ENCODE measurements at places on chromosomes 1 and 21. TPM values are rescaled to one million over a fixed set of nuclear protein-coding genes. Genes with fewer than 3 reads are reported as not detected.

- peaks cover 22% of the 10 kb centered on the region for H3K4me1 ChIP-seq
- no peaks in the 10 kb centered on the region for H3K27me3 ChIP-seq
- H3K36me3 ChIP-seq = peaks cover 7% of the 10 kb centered on the region
- no peak for DNase-seq
- H3K27ac ChIP-seq = no peak overlapping the region
These were observed 13.5 kb downstream of the DRAM2 start for GRCh38 chr1:111126354-111126753.

Gene ERVH48-1
- total RNA-seq = 0.25 TPM

DNA sequence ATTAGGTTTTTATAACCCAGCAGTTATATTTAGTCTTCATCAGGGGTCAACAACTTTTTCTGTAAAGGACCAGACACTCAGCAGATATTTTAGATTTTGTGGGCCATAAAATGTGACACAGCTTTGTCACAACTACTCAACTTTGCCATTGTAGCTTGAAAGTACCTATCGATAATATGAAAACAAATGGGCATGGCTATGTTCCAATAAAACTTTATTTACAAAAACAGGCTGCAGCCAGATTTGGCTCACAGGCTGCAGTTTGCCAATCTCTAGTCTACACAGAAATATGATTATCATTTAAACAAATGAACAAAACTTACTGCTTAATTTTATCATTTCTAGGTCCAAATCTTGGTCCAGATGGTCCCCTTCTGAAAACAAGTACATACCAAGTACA is 23.0 kb downstream of the VAMP4 start:
- no peak overlapping the region for H3K27ac ChIP-seq
- H3K36me3 ChIP-seq = peaks cover 13% of the 10 kb centered on the region
- DNase-seq = no peak

Gene ITPKB
- total RNA-seq = 58.0 TPM

Gene C4BPA
- not detected for total RNA-seq

Gene FCRL2
- total RNA-seq = not detected

DNA sequence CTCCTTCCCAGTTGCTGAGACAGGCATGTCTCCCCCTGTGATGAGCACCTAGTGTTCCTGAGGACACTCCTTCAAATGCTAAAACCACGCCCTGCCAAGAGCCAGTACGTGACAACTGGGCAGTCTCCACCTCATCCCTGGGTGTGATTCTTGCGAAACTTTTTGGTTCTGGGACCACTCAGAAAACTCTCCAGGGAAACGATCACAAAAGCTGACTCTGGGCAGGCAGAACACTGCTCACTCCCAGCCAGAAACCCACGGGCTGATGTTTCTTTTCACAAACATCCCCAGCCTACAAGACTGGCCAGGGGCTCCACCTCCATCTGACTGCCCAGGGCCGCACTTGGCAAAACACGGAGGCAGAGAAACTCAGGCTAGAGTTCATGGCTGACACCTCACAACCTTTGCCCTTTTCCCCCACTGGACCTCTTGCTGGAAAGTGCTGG is 24.4 kb downstream of the DHRS3 start:
- H3K4me3 ChIP-seq = peak overlapping the region; percentile 67
- H3K27ac ChIP-seq = no peak overlapping the region
- H3K27me3 ChIP-seq = no peaks in the 10 kb centered on the region
- no peak for DNase-seq

Gene FOXD3
- total RNA-seq = not detected

Gene GCSAML
- 0.16 TPM for total RNA-seq

GRCh38 chr1:223270155-223270554 is 93.8 kb downstream of the SUSD4 start:
- no peak overlapping the region for H3K4me3 ChIP-seq
- no peaks in the 10 kb centered on the region for H3K36me3 ChIP-seq
- no peak for DNase-seq
- H3K27me3 ChIP-seq = no peaks in the 10 kb centered on the region
- H3K4me1 ChIP-seq = peaks cover 12% of the 10 kb centered on the region

- no peaks in the 10 kb centered on the region for H3K27me3 ChIP-seq
- peaks cover 5% of the 10 kb centered on the region for H3K36me3 ChIP-seq
- H3K4me3 ChIP-seq = peak within 1 kb of the TSS; percentile 95
- peak within 1 kb of the TSS; percentile 93 for H3K27ac ChIP-seq
These were observed at the start of gene TRAF5 for GRCh38 chr1:211326528-211327345. Gene TRAF5 (plus strand): TSS chr1:211326833. CDS start chr1:211353240, 26,407 bp downstream.

- DNase-seq = no peak
- peaks cover 14% of the 10 kb centered on the region for H3K27me3 ChIP-seq
- H3K27ac ChIP-seq = no peak overlapping the region
These were observed 84.1 kb upstream of the VANGL1 start for GRCh38 chr1:115557715-115558114.

GRCh38 chr1:33435096-33435820 is 4.4 kb upstream of the PHC2 start:
- H3K27ac ChIP-seq = no peak overlapping the region
- H3K27me3 ChIP-seq = peaks cover 5% of the 10 kb centered on the region
- H3K36me3 ChIP-seq = no peaks in the 10 kb centered on the region
- peaks cover 14% of the 10 kb centered on the region for H3K4me1 ChIP-seq
- no peak for DNase-seq
- no peak overlapping the region for H3K4me3 ChIP-seq

DNA sequence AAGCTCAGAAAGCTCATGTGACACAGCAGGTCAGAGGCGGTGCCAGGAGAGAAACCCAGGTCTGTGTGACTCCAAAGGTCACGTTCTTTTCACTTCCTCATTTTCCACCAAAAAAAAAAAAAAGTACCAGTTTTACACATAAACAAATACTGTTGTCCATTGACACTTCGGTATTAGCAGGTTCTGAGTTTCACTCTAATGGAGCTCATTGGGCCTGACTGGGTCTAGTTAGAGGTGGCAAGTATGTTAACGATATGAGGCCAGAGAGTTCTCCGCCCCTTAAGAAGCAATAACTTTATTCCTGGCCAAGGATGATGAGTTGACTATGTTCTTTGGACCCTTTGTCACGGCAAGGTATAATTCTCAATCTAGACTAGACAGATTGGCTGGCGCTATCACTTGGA is 30.0 kb upstream of the SDE2 start:
- H3K27ac ChIP-seq = no peak overlapping the region
- DNase-seq = no peak
- H3K4me1 ChIP-seq = no peaks in the 10 kb centered on the region

Gene HSPB7
- not detected for total RNA-seq

DNA sequence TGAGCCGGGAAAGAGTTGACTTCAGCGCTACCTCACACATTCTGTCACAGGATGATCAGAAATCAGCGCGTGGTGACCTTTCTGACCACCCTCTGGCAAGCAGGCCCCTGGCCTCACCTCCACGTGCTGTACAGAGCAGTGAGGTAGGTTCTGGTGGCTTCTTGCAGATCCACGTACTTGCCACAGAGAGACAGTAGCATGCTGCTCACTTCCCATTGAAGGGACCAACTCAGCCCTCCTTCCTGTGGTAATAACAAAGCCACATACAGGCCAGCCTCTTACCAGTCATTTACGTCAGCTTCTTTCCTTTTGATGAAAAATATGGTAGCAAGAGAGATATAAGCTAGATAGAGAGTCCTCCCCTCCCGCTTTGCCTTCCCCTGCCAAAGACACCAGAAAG is 200.7 kb downstream of the CHRM3 start:
- peaks cover 14% of the 10 kb centered on the region for H3K4me1 ChIP-seq
- H3K27me3 ChIP-seq = peaks cover 8% of the 10 kb centered on the region
- H3K4me3 ChIP-seq = peak overlapping the region; percentile 51
- DNase-seq = peak; percentile 45
- no peaks in the 10 kb centered on the region for H3K36me3 ChIP-seq

GRCh38 chr1:165861911-165862310 is 34.5 kb downstream of the UCK2 start:
- no peak for DNase-seq
- H3K4me3 ChIP-seq = no peak overlapping the region
- peaks cover 4% of the 10 kb centered on the region for H3K36me3 ChIP-seq
- no peaks in the 10 kb centered on the region for H3K27me3 ChIP-seq

Gene HYI
- total RNA-seq = 9.9 TPM

Gene CD48
- 220 TPM for total RNA-seq

Gene FCAMR
- total RNA-seq = not detected

- H3K27ac ChIP-seq = no peak overlapping the region
- DNase-seq = no peak
- peaks cover 57% of the 10 kb centered on the region for H3K27me3 ChIP-seq
These were observed 2.1 kb downstream of the FAM163A start for GRCh38 chr1:179745131-179745611.

- H3K27me3 ChIP-seq = no peaks in the 10 kb centered on the region
- H3K4me3 ChIP-seq = no peak overlapping the region
- no peak overlapping the region for H3K27ac ChIP-seq
- H3K36me3 ChIP-seq = no peaks in the 10 kb centered on the region
- DNase-seq = no peak
These were observed 13.3 kb downstream of the COL6A2 start for GRCh38 chr21:46111193-46111571.

Gene TDRD5
- not detected for total RNA-seq

- H3K36me3 ChIP-seq = no peaks in the 10 kb centered on the region
- H3K4me1 ChIP-seq = peaks cover 84% of the 10 kb centered on the region
- H3K27me3 ChIP-seq = no peaks in the 10 kb centered on the region
- H3K4me3 ChIP-seq = peak overlapping the region; percentile 68
- no peak for DNase-seq
These were observed 8.2 kb upstream of the LAPTM5 start for GRCh38 chr1:30765556-30766434.

DNA sequence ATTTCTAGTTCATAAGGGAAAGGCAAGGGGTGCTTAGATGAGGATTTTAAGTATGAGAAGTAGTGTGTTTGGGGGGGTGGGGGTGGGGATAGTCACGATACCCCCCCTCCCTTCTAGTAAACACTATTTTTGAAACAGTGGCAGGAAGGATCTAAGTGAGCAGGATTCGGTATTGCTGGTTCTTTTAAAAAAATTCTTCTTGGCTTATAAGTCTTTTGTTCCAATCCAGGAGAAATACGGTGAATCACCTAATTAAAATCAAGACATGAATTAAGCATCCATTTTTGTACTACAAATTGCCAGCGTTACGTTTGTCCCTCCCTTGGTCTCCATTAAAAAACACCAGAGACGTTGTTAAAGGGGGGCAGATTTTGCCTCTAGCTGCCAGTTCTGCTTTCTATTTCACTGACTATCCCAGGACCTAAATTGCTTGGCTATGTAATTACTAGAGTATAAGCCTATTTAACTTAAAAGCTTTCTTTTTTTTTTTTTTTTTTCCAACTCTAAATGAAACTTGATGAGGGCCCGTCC is 911 bp downstream of the LMO4 start:
- peaks cover 15% of the 10 kb centered on the region for H3K36me3 ChIP-seq
- H3K27ac ChIP-seq = peak overlapping the region; percentile 96
- DNase-seq = no peak
- H3K4me1 ChIP-seq = peaks cover 56% of the 10 kb centered on the region
- peak overlapping the region; percentile 80 for H3K4me3 ChIP-seq
- H3K27me3 ChIP-seq = peaks cover 33% of the 10 kb centered on the region

Gene TNN
- not detected for total RNA-seq

GRCh38 chr1:198700396-198700795 is 61.6 kb downstream of the PTPRC start:
- no peaks in the 10 kb centered on the region for H3K27me3 ChIP-seq
- H3K4me1 ChIP-seq = peaks cover 94% of the 10 kb centered on the region
- H3K4me3 ChIP-seq = peak overlapping the region; percentile 54
- DNase-seq = no peak
- H3K27ac ChIP-seq = peak overlapping the region; percentile 58

GRCh38 chr1:168260393-168260792 is 20.3 kb upstream of the TBX19 start:
- H3K4me1 ChIP-seq = peaks cover 7% of the 10 kb centered on the region
- H3K4me3 ChIP-seq = no peak overlapping the region
- H3K27ac ChIP-seq = no peak overlapping the region
- peaks cover 15% of the 10 kb centered on the region for H3K36me3 ChIP-seq
- DNase-seq = no peak

GRCh38 chr1:107525961-107526360 is 385.1 kb downstream of the NTNG1 start:
- H3K27ac ChIP-seq = no peak overlapping the region
- peaks cover 7% of the 10 kb centered on the region for H3K4me1 ChIP-seq
- DNase-seq = no peak
- peaks cover 20% of the 10 kb centered on the region for H3K27me3 ChIP-seq

DNA sequence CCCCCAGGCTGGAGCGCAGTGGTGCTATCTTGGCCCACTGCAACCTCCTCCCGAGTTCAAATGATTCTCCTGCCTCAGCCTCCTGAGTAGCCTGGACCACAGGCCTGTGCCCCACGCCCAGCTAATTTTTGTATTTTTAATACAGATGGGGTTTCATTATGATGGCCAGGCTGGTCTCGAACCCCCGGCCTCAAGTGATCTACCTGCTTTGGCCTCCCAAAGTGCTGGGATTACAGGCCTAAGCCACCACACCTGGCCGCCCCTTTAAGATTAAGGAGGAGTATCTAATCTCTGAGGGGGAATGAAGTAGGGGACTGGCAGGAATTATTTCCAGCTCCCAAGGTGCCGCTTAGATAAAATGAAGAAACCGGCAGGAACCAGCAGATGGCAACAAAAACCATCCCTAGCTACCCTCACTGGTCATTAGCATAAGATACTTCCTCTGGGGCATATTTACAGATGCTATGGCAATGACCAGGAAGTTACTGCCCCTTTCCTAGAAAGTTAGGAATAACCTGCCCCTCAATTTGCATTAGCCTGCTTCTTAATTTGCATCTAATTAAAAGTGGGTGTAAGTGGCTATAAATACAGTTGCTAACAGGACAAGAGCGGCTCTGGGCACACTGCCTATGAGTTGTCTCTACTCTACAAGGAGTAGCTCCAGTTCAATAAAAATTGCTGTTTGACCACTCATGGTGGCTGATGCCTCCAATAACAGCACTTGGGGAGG is 7.1 kb upstream of the NSUN4 start:
- H3K4me3 ChIP-seq = no peak overlapping the region
- DNase-seq = no peak
- no peak overlapping the region for H3K27ac ChIP-seq
- H3K36me3 ChIP-seq = no peaks in the 10 kb centered on the region
- no peaks in the 10 kb centered on the region for H3K4me1 ChIP-seq

Data from activated T-cell treated with anti-CD3 and anti-CD28 coated beads, Interleukin-2, amount 50 U/mL, for 72 hours (primary cell).